ENCODE measurements at places on chromosomes 2 and 18.

- no peak for DNase-seq
These were observed 231.2 kb upstream of the FOSL2 start for GRCh38 chr2:28161466-28161865.

GRCh38 chr2:207403950-207404349, 125.8 kb upstream of the CREB1 start:
- DNase-seq, result peak; percentile 76

GRCh38 chr2:38617301-38617700, 14.6 kb upstream of the HNRNPLL start:
- DNase-seq, result no peak

DNA sequence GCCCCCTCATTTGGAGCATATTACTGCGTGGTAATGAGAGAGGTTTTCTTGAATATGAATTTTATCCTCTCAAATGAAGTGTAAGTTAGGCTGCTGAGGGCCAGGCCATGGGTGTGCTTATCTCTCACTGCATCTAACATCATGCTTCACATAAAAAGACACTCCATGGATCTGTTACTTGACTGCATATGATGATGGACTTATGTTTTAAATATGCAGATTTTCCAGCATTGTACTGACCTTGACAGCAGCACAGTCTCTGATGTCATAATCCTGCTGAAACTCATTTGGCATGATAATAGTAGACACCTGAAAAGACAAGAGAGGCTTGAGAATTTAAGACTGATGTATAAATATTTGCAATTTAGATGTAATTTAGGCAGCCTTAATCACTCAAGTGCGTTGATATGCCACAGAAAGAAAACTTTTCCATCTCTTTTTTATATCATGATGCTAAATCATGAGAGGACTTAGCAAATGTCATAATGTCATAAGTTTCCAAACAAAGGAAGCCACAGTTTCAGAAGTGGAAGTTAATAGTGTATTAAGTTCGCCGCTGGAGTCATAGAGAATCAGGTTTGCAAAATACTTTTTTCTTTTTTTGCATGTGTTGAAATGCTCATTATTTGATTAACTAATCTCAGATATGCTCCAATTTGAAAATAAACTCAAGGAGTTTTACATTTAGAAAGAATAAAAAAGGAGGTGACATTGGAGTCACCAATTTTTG, 62.7 kb upstream of the CD302 start:
- no peak for DNase-seq

DNA sequence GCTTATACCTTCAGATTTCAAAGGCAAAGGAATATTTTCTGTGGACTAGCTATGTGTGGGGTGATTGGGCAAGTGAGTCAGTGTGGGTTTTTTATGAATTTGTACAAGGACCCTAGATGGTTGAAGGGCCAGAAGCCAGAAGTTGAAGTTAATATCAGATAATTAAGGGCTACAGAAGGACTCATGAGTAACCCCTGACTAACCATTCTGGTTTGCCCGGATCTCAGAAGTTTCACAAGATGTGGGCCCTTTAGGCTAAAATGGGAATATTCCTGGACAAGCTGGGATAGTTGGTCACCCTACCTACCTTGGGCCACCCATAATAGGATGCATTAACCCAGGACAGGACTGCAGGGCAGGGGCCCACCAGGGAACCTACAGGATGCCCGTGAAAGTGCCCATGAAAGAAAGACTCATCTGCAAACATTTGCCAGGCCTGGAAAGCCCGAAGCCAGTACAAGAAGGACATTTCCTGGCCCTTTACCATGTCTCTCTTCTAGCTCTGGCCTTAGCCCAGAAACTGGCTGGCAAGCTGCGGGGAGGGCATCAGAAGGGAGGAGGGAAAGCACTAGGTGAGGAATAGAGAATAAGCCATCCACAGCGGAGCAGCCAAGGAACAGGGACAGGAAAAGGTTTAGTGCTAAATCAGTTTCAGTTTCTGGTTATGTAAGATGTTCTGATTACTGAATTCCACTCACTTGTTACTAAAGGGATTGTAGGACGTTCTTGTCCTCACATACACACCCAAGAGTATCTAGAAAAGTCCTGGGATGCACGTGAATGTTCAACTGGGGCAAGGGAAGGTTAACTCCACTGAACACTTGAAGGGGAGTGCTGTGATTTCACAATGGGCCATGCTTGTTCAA, 33.6 kb downstream of the GCG start:
- no peak for DNase-seq

DNA sequence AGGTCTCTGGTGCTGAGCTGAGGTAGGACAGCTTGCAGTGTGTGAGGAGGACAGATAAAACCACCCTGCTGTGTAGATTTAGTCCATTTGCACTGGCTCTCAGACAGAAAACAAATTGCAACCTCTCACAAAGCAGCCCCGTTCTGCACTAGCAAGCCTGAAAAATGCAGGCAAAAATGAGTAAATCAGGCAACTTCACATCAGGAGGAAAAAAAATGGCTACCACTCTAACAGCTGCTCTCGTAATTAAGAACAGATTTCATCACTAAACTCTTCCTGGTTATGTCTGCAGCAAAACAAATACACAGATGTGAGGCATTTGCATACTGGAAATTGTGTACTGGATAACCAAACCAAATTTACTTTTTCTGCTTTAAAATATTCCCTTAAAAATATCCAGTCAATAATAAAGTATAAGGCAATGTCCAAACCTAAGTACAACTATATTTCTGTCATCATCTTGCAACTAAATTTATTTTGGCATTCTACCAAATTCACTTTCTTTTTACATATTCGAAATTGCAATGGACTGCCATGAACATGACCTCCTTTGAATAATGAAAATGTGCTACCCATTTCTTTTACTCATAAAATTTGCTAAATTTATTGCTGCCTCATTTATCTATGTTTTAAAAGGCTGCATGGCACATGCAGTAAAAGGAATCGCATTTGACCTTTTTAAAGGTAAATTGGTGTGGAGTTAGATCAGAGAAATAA, 157.4 kb downstream of the AFF3 start:
- DNase-seq, result no peak

GRCh38 chr18:79372991-79373390, 22.7 kb upstream of the NFATC1 start:
- DNase-seq, result no peak

DNA sequence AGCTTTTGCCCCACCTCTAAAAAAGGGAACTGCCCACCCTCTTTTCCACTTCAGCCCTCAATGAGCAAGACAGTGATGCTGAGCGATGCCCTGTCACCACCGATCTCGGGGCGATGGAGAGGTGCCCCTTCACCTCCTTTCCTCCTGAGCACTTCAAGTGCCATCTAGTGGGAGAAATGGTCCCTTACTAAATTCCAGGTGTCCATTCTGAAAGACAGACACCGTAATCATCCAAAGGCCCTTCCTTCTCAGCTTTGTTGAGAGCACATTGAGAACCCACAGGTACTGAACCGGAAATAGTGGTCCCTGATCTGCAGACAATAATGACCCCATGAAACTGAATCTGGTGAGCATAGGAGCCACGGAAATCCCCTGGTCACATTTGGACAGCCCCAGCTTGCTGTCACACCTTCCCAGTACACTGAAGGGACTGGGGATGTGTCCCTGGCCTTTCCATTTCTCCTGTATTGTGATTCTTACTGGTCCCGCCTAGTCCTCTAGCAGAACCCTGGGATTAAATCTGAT, 38.5 kb downstream of the KCTD18 start:
- peak; percentile 76 for DNase-seq

DNA sequence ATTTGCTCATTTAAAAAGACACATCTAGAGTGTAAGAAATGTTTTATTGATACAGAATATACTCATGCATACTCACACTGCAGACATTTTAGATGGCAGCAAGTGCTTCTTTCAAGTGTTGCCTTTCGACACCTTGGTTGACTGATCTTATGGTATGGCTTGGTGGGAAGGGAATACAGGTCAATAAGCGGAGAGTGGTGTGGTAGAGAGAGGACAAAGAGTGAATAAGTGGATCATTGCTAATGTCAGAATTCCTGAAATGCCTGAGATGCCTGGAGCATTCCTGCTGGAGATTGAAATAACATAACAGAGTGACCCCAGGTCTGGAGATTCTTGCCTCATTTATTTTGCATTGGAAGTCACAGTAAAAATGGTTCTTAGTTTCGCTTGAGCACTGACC, 76.7 kb downstream of the RND3 start:
- no peak for DNase-seq

GRCh38 chr2:64720535-64721319, 67.0 kb upstream of the SERTAD2 start:
- DNase-seq, result no peak

DNA sequence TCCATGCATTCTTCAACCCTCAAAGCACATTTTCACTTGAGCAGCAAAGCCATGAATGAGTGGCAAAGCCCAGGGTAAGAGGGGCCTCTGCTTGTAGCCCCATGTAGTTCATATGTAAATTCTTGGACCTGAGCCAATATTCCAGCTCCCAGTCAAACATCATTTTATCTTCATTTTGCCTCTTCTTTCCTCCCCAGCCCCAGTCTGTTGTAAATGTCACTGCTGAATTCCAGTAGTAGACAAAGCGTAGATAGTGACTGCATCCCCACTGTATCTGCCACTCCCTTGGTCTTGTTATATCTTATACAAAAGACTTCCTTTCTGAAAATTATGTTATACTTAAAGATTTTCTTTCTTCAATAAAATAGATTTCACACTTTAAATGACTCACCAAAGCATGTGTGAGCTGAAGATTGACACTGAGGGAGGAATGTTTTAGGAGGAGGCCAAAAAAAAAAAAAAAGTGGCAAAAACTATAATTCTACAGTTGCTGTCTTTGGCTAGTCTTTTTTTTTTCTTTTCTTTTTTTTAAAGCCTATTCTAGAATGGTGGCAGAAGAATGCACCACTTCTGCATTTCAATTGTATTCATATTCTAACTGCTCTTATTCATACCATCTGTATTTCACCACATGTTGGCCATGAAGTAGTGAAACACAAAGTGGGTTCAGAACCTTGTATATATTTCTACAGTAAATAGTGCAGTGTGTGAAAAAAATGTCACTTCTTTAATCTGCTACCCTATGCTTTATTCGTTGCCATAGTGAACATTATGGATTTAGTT, 306.1 kb downstream of the CPS1 start:
- DNase-seq, result no peak

- DNase-seq, result no peak
These were observed 10.7 kb downstream of the SPTBN1 start for GRCh38 chr2:54466870-54467269.

- DNase-seq, result no peak
These were observed 1072.5 kb downstream of the SUCLG1 start for GRCh38 chr2:83386549-83386948.

GRCh38 chr2:166882851-166883250, 5.4 kb upstream of the XIRP2 start:
- DNase-seq, result no peak

DNA sequence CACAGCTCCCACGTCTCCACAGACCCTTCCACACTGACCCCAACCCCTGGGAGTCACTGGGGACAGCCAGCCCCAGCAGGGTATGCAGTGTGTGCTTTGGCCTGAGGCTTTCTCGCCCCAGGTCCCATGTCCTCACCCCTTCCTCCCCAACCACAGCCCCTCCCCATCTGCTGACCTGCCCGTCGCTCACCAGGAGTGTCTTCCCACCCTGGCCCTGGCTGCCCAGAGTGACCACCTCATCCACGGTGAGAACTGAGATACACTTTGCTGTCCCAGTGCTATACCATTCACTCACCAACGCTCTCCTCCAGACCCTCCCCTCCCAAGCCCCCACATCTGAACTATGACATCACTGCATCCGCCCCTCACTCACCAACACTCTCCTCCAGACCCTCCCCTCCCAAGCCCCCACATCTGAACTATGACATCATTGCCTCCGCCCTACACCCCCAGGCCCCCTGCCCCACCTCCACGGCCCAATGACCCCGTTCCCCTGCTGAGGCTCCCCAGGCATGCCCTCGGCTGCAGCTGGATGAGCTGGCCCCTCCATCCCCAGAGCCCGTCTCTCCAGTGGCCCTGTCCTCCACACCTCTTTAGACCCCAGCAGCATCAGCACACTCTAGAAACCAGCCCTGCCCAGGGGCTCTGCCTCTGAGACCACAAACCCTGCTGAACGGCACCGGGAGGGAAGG, 55.2 kb downstream of the ANKMY1 start:
- no peak for DNase-seq

- no peak for DNase-seq
These were observed 275.9 kb upstream of the TCF4 start for GRCh38 chr18:55863876-55864275.

DNA sequence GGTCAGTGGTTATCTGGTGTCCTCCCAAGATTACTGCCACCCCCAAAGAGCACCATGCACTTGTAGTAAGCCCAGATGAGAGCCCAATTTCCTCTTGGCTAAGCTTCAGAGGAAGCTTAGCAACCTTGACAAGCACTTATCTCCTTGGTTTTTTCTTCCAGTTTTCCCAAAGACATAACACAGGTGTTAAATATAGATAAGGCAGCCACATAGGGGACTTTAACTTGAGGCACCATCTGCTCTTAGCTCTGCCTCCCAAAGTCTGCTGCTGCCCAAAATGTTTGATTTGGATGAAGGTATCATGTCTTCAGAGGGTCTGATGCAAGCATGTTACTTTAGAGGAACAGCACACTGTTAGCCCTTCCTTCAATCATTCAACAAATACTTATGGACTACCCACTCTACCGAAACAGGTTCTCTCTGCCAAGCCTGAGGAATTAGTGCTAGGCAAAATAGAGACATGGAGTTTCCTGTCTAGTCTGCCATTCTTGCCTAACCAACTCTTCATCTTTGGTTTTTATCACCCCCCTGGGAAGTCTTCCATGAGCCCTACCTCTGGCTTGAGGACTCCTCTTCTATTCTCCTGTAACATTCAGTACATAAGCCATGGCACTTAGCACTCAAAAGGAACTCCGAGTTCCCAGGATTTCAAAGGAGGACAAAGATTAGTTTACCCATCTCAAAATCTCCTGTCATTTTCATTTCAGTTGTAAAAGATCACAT, 73.7 kb downstream of the SP3 start:
- DNase-seq, result no peak

- DNase-seq, result no peak
These were observed 602 bp upstream of the ADAM17 start for GRCh38 chr2:9556121-9556743.

- DNase-seq, result no peak
These were observed 13.3 kb upstream of the PRELID3A start for GRCh38 chr18:12394428-12394827.

- DNase-seq, result no peak
These were observed 164.2 kb downstream of the VWC2L start for GRCh38 chr2:214575030-214575429.

DNA sequence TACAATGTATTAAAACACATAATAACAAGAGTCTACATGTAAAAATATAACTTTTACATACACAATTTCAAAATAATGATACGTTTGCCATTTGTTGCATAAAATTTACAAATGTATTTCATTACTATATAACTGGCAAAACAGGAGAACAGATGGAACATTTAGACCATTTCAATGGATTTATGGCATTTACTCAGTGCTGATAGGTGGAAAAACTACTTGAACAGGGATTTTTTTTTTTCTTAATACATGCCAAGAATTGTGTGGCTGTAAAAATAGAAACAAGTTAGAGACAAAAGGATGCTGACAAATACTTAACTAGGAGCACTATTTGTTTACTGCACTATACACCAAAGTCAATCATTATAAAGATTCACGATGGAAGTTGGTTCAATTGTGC, 266.8 kb upstream of the CCDC68 start:
- no peak for DNase-seq

- DNase-seq, result no peak
These were observed 14.1 kb downstream of the IL1RN start for GRCh38 chr2:113141451-113141850.

GRCh38 chr2:112093216-112093615, 38.1 kb downstream of the TMEM87B start:
- DNase-seq, result no peak

Data from NCI-H748 treated with DMSO at 0.1 percent for 48 hours (cell line).